Activated naive CD4-positive, alpha-beta T cell (primary cell): ENCODE measurements at places on chromosomes 12 and 14.

GRCh38 chr12:418432-418831, 17.0 kb downstream of the CCDC77 start:
- no peak for DNase-seq

GRCh38 chr14:45680531-45680930, 427.5 kb upstream of the MIS18BP1 start:
- no peak for DNase-seq

DNA sequence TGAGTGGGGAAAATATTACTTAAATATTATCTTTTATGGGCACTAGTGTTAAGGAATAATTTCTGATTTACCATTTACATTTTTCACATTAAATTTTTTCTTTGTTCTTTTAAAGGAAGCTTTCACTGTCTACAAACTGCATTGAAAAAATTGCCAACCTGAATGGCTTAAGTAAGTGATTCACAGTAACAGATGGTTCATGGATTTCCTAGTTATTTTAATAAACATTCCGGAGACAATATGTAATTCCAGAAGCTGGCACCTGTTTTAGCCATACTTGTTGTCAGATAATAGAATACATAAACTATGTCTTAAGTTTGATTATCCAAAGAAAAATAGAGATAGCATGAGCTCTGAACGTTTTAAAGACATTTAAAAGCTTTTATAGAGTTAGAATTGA, 17.1 kb downstream of the DNAL1 start:
- no peak for DNase-seq

DNA sequence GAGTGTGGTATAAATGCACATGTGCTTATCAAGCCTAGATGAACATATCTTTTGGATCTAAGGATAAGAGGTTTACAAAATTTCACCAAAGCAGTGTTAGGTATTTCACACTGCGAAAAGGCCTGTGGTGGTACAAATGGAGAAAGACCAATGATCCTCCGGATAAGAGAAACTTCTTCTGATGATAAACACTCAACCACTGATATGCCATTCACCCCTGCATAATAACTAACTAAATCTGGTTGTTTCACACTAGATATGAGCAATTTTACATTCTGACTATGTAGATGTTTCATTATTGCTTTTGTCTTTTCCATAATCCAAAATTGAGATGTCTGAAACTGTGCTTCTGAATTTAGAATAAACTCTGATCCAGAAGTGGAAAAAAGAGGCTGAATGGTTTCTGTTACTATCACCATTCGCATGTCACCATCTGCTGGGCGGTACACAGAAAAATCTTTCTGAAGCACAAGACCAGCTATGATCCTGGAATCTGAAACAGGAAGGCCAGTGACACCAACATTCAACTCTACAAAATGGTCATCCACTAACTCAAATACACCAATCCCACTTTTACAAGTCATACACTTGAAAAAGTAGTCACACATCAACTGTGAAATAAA, 1.3 kb downstream of the BBS10 start:
- no peak for DNase-seq

DNA sequence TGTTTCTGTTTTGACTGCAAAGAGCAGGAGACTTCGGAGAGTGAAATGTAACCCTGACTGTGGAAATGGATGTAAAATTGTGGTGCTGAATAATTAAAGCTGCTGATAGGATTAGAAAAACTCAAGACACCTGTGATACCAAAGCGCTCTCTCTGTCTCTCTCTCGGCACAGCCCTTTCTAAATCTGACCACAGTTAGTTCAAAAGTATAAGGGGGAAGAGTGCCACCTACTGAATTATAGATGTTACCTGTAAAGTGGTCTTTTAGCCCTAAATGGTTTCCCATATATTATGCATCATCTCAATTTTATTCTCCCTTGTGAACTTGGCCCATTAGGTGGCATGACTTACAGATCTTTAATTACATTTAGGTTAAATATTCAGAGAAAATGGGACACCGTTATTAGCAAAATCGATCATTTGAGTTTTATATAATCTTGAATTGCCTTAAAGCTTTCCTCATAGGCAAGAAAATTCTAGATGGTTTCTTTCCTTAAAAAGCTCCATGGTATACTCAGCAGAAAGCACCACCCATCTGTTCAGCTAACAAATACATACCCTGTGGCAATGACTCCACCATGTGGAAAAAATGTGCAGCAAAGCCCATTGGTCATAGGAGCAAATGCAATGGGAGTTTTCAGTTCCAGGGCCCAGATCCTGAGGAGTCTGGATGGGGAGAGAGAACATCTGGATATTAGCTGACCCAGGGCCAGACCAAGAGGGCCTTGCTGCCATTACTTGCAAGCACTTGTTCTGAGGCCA, 18.1 kb downstream of the RFC5 start:
- DNase-seq: no peak

DNA sequence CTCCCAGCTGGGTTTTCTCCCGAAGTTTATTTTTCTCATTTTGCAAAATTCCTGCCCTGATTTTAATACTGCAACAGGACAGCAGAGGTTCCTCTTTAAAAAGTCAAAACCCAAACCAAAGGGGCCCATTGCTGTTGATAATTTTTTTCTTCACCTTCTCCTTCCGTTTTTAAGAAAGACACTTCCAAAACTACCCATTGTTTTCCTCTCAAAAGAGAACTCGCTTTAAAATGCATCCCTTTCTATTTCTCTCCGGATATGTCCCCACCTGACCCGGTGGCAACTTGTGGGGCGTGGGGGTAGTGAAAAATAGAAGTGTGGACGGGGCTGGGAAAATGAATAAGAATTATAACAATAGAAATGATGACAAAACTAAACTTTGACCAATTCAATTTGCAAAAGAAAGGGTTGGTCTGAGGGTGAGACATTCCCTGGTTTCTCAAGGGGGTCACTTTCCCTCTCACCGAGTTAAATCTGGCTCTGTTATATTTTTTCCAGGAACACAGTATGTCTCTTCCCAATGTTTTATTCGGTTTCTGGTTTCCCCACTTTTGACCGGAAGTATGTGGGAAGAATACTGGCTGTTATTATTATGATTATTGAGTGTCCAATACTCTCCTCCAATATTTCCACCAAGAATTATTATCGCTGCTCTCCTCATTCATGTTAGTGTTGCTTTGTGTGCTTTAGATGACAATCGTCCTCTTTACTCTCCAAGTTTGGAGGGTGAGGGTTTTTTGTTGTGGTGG, 4.1 kb upstream of the TBX5 start:
- DNase-seq: no peak

- no peak for DNase-seq
Observed at GRCh38 chr12:2737656-2738241, 57.0 kb upstream of the FKBP4 start.

DNA sequence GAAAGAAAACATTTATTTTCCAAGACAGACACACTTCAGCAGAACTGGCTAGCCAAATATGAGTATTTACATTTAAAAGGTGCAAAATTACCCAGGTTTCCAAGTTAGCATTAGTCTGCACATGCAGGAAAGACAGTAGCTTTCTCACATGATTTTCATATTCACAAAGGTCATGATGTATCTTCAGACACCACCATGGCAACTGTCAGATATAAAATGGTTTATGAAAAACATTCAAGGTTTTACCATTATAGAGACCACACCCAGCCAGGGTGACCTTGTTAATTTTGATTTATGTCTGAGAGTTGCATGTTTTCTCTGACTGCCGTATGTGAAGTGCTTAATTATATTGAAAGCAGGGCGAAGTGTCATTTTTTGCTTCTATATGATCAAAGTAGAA, 91.2 kb downstream of the GXYLT1 start:
- DNase-seq: no peak

DNA sequence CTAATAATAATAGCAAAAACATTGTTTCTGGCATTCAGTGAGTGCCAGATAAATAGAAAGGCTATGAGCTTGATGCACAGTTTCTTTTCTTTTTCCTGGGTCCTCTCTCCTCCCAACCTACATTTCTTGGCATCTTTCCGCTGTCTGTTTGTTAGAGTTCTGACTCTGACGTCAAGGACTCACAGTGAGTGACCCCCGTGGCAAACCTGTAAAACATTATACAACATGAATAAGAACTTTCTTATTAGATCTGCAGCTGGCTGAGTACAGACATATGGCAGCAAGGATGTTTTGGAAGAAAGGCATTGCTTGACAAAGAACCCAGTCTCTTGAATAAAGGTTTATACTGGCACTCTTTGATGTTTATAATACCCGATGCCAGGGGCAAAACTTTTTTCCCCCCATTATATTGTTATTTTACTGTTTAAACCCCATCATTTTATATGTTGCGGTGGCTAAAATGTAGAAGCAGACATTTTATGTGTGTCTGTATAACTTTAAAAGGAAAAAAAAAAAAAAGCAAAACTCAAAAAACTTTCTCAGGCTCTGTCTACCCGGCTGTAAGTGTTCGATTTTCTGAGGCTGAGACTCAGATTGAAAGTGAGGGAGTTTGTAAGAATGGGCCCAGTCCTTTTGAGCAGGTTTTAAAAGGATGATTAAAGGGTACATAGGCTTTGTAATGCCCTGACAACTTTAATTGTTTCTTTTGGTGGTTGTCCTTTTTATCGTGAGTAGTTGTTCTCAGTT, 159.3 kb downstream of the PDE3A start:
- no peak for DNase-seq

DNA sequence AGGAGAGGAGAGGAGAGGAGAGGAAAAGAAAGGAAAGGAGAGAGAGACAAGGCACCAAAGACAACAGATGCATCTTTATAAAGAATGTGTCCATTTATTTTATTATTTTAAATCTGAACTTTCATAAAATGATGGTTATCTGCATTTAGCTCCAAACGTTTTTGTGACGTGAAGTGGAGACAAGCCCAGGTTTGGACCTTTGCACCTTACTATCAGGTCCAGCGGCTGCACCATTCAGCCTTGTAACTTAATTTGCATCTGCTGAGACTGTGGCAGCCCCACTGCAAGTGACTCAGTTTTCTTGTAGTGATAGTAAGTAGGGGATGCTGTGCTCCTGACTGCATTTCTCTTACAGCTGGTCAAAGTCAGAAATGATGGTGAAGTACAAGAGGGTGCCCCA, 130.7 kb downstream of the NTF3 start:
- no peak for DNase-seq

- DNase-seq: no peak
Observed at GRCh38 chr12:49536526-49537071, 2.2 kb upstream of the KCNH3 start.

- no peak for DNase-seq
Observed at GRCh38 chr14:75689012-75689411, 28.0 kb downstream of the TTLL5 start.

DNA sequence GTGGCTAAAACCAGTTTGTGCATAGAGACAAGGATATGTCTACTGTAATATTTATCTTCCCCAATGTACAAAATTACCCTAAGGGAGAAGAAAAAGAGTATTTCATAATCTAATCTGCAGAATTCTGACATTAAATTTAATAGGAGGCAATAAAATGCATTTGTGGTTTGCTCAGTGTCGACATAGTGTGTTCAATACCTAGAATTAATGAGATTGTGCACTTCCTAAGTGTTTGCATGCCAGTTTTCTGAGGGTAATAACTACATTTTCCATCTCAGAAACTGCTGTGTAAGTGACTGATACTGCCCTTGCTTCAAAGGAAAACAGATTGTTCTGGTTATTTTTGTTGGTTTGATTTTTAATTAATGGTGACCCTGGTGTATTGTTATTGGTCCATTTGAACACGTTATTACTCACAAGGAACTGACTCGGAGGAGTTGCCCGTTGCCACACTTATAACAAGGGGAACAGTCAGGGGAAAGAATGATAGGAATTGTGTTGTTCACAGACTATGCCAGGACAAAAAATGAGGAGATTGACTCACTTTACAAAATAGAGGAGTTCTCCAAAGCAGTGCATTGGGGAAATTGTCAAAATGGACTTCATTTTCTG, 960.3 kb upstream of the TMEM132C start:
- DNase-seq: no peak

DNA sequence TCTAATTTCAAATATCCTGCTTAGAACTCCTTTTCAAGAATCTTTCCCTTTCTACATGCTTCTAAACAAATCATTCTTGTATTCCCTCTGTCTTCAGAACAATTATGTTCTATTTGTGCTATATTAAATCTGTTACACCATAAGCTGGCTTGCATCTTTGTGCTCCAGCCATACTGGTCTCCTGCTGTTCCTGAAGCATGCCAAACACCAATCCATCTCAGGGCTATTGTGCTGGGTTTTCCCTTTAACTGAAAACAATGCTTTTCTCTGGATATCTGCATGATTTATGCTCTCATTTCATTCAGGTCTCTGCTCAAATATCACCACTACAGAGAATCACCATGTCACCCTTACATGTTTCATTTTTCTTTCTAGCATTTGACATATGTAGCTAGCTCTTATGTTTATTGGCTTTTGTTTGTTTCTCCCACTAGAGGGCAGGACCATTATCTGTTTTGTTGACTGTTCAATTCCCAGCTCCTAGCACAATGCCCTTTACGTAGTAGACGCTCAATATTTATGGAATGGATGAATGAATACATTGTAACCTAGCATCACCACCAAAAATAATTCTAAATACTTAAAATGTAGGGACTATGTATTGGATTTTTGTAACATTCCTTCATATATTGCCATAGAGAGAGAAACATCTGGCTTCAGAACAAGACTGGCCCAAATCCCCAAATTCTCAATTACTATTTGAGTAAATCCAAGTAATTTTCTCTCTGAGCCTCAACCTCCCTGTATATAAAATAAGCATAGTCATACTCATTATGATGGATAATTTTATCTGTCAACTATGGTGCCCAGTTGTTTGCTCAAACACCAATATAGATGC, 302.0 kb upstream of the SYT1 start:
- DNase-seq: no peak

DNA sequence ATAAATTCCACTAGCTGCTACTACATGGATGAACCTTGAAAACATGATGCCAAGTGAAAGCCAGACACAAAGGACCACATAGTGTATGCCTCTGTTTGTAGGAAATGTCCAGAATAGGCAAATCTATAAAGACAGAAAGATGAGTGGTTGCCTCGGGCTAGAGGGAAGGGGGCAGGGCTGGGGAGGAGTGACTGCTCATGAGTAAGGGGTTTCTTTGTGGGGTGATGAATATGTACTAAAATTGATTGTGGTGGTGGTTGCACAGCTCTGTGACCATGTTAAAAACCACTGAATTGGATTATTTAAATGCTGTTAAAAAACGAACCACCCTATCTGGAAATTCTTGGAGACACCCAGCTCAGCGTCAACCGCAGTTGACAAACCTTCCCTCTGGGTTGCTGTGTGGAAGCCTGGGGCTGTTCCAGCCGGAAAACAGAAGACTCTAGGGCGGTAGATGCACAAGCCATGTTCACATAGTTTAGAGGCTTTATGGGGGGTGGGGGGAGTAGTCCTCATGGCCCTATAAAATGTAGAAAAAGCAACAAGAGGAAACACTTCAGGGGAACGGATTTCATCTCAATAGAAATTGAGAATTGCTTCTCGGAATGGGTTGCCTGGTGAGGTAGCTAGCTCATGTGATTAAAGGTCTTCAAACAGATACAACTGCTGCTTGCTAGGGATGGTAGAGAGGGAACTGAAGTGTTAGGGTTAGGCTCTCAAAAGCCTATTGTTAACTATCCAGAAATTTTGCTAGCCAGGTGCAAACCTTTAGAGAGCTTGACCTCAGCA, 29.4 kb downstream of the RIN3 start:
- no peak for DNase-seq

- DNase-seq: no peak
Observed at GRCh38 chr14:83006121-83006670, 1472.5 kb upstream of the SEL1L start.
